ENCODE measurements at places on chromosomes 3 and 15.

- DNase-seq: no peak
Measured at GRCh38 chr3:127690106-127690505, 17.4 kb downstream of the ABTB1 start.

DNA sequence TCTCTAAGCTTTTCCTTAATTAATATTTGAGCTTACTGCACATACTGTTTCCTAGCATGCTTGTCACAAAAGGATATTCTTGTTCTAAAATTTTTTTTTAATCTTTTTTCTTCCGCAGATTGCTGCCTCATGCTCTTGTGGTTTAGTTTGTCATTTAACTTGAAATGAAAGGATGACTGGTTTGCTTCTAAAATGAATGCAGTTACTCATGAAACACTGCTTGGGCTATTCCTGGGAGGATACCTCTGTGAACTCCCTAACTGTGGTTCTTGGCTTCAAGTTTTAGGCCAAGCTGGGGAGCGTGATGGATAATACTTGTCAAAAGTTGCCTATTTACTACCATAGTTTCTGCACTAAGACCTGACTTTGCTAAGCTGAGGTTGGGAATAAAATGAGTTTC is 64.0 kb downstream of the USP13 start:
- no peak for DNase-seq

GRCh38 chr3:181948286-181948685 is 236.6 kb downstream of the SOX2 start:
- DNase-seq: no peak

GRCh38 chr3:88668180-88668579 is 439.2 kb upstream of the EPHA3 start:
- no peak for DNase-seq

- DNase-seq: no peak
Measured at GRCh38 chr3:188421151-188421821, 267.3 kb downstream of the LPP start.

GRCh38 chr3:105553851-105554250 is 187.1 kb downstream of the ALCAM start:
- DNase-seq: no peak

Data from memory B cell (primary cell).